ENCODE measurements at places on chromosomes 5 and 9. TPM values are rescaled to one million over a fixed set of nuclear protein-coding genes. Genes with fewer than 3 reads are reported as not detected.

ZNF354B gene
- total RNA-seq: 9.4 TPM

ANGPTL2 gene
- 25.5 TPM for total RNA-seq

ESM1 gene
- 188 TPM for total RNA-seq

SCAI gene
- 4.8 TPM for total RNA-seq

TMEM174 gene
- not detected for total RNA-seq

EGR1 gene
- total RNA-seq: 1.3 TPM

PAX5 gene
- total RNA-seq: not detected

VCP gene
- total RNA-seq: 380 TPM

CKMT2 gene
- total RNA-seq: 0.34 TPM
